ENCODE measurements at places on chromosomes 6 and 20.

DNA sequence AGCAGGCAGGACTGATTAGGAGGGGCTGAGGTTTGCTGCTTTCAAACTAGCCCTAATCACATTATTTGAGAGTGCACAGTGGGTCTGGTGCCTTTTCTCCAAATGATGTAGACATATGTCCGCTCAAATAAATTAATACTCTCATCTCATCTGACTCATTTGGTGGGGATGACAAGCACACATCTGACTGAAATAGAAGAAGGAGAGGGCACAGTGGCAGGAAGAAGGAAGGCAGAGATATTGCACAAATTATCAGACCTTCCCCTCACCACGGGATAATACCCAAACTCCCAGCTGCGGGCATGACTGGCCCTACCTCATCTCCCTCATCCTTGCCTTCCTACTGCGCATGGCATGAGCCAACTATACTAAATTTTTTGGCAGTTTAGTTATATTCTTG, 33.9 kb upstream of the TNFRSF21 start:
- DNase-seq, result no peak

DNA sequence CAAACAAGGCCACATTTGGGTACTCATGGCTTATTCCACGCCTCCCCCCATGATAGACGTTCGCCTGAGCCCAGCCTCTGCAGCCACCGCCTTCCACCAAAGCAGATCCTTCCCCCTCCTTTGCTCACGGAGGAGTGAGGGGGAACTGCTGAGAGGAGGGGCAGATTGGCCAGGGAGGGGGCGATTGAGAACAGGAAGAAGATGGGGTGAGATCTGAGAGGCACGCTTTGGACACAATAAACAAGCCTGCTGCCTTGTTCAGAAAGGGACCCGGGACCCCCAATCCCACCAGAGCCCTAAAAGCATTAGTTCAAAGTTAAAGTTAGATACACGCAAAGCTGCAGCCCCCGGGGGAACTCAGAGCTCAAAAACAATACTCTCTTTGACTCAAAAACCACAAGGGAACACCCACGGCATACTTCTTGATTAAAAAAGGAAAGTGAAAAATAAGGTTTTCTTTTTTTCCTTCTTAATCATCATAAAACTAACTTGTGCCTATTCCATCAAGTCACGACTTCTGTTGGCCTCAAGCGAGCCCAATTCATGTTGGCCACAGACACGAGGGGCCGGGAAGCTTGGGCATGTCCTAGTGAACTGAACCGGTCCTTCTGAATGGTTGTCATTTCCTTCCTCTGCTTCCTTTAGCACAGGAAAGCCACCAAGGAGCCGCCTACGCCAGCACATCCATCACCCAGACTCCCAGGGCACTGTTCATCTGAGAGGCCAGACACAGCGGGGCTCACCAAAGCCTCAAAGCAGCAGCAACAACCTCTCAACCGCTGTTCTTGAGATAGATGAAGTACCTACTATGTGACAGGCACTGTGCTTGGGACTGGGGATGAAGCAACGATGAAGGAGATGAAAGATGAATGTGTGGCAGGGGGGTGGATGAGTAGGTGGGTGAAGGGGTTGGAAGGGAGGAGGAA, 44.7 kb downstream of the NFATC2 start:
- peak; percentile 61 for DNase-seq

- no peak for DNase-seq
Measured at GRCh38 chr6:125827788-125828320, 37.1 kb downstream of the NCOA7 start.

GRCh38 chr20:50215101-50215690, 24.6 kb downstream of the CEBPB start:
- DNase-seq, result no peak

- no peak for DNase-seq
Measured at GRCh38 chr20:10789386-10789785, 115.6 kb upstream of the JAG1 start.

DNA sequence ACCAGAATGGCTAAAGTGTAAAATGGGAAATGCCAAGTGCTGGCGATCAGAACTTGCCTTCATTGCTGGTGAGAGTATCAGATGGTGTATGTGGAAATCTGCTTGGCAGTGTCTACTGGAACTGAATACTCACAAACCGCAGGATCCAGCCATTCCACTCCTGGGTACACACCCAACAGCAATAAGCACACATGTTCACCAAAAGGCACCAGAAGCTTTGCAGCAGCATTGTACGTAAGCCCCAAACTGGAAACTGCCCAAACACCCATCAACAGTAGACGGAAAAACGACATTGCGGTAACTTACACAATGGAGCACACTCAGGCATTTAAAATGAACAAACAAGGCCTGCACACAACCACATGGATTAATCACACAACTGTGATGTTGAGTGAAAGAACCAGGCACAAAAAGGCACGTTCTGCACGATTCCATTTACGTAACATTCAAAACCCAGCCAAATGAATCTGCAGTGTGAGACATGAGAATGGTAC, 37.3 kb upstream of the BPIFA2 start:
- DNase-seq, result no peak

DNA sequence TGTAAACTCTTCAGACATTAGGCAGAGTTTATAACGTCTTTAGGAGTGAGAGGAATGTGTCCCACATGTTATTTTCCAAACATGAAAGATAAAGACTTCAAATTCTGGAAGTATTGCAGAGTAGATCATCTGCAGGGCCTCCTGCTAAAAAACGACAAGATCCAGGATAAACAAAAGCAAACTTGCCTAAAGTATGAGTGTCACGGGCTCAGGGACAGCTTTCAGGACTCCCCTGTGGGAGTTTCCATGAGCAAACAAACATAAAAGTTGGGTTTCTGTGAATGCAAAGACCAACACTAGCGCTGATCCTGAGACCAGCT, 76.9 kb downstream of the TXNDC5 start:
- DNase-seq, result no peak

Data from germinal center (tissue), 1 donor.